Trophoblast cell (in vitro differentiated cells and primary cell): ENCODE measurements at places on chromosomes 7 and 10.

DNA sequence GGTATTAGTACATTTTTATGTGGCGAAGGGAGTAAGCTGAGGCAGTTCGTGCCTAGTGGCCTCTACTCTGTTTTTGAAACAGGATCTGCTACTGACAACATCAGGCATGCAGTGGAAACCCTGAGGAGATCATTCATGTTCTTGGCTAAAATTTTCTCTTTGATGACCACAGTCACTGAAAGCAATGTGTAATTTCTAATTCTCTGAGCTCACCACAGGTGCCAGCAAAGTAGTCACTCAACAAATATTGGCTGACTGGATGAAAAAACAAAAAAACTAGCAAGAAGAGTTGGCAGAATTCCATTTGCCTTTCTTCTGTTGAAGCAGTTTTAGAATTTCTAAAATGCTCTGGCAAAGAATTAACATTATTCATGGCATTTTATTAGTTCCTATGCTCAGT, 176.5 kb upstream of the KCTD7 start:
- no peak for DNase-seq

- DNase-seq, result peak; percentile 98
Observed at GRCh38 chr7:74254129-74254857, at the start of gene RFC2. RFC2 (minus strand) TSS chr7:74254399; CDS start chr7:74254383, 16 bp downstream.

- DNase-seq, result peak; percentile 20
Observed at GRCh38 chr10:97320480-97321031, 1.5 kb downstream of the FRAT1 start.

DNA sequence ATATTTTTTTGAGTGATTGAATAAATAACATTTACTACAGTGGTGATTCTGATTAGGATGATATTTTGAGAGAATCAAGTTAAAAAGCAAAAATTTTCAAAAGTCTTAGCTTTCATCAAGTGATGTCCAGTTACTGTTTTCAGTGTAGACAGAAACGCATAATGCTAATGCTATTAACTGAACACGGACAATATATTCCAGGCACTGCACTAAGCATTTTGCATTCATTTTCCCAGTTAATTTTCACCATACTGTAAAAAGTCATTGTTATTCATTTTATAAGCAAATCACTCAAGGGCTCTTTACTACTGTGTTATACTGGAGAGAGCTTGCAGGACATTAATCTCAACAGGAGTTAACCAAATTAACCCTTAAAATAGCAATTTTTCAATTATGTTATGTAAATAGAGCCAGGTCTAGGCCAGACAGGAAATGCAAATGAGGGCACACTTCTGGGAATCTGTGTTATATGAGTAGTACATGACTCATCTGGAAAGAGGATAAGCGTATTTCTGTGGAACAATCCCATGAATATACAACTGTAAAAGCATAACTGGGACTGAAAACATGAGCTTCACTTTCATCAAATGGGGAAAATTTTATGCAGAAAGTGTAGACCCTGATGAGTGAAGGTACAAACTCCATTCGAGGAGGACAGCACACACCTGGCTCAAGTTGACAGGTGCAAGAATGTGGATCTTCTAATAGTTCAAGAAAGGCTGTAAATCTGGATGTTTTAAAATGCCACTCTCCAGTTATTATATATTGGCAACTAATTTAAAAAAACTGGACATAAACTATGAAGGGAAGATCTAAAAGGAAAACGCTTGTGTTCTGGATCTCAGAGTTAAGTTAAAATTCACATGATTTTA, 75.4 kb downstream of the ANK3 start:
- DNase-seq, result no peak

GRCh38 chr7:116576350-116577319, 51.8 kb downstream of the CAV1 start:
- no peak for DNase-seq

- DNase-seq, result peak; percentile 73
Observed at GRCh38 chr7:106312099-106312871, 27.5 kb upstream of the NAMPT start.

GRCh38 chr10:19659920-19660655, 156.1 kb upstream of the PLXDC2 start:
- DNase-seq, result peak; percentile 24

DNA sequence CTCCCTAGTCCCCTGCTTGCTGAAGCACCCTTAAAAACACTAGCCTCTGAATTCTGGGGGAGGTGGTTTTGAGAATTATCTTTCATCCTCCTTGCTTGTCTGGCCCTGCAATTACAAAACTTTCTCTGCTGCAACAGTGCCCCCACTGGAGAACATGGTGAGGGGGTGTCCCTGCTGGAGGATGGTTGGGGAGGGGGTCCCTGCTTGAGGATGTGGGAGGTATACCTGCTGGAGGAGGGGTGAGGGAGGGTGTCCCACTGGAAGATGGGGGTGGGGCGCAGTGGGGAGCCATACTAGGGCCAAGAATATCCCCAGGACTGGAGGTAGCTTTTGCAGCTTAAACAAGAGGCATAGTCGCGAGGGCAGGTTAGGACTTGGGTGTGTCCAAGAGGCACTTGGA, 3.2 kb upstream of the POLM start:
- DNase-seq, result no peak

GRCh38 chr7:68629-69028, 123.7 kb upstream of the FAM20C start:
- no peak for DNase-seq

- DNase-seq, result no peak
Observed at GRCh38 chr10:126670056-126670894, at the start of gene C10orf90. C10orf90 (minus strand) TSS chr10:126670693; CDS start chr10:126670480, 213 bp downstream.

DNA sequence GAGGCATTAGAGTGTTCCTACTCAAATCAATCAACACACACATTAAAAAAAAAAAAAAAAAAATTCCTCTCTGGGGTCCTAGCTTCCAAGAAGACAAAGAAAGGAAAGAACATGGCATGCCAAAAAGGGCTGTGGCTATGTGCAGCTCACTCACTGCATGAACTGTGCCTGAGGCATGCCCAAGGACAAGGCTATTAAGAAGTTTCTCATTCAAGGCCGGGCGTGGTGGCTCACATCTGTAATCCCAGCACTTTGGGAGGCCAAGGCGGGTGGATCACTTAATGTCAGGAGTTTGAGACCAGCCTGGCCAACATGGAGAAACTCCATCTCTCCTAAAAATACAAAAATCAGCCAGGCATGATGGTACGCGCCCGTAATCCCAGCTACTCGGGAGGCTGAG, 41.9 kb upstream of the PPP3CB start:
- no peak for DNase-seq

DNA sequence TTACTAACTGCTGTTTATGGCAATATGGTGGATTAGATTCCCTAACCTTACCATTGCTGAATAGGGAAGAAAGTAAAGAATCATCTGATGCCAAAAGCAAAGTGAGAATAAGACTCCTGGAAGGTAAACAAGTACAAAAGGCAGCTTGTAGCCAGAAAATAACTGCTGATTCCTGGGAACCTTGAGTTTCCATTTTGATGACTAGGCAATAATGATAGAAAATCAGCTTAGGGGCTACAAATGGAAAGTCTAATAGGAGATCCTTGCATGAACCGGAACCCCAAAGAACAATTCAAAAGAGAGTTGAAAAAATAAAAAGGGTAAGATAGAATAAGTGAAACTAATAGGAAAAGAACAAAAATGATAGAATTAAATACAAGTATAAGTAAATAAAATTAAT, 316.4 kb downstream of the PHTF2 start:
- no peak for DNase-seq

- peak; percentile 81 for DNase-seq
Observed at GRCh38 chr10:14185316-14186045, 145.2 kb downstream of the FRMD4A start.

DNA sequence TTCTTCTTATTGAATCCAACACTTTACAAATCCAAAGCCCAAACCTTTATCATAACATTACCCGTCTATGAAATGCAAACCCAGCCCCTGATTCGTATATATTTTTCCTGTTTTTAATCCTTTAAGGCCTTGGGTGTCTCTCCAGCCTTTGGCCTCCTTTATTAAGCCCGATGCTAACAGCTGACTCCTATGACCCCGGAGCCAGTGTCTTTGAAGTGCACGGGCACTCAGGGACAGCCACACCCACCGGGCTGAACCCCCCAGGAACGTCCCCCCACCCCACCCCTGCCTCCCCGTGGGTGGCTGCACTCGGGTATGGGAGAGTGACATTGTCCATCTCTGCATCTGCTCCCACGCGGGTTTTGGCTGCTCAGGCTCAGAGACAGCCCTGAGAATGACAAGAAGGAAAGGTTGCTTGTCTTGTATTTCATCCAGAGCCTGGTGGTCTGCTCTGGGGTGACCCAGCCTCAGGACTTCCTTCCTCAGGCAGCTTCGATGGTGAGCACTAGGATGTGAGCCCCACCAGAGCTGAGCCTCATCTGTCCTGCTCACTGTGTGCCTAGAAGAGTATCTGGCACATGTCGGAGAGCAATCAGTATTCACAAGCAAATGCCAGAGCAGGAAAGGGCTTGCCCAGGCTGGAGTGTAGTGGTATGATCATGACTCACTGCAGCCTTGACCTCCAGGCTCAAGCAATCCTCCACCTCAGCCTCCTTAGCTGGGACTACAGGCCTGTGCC, 210.4 kb downstream of the SKIDA1 start:
- peak; percentile 53 for DNase-seq

GRCh38 chr7:112692333-112692732, 97.9 kb downstream of the TMEM168 start:
- no peak for DNase-seq

- no peak for DNase-seq
Observed at GRCh38 chr7:2101630-2102374, 130.9 kb downstream of the MAD1L1 start.

DNA sequence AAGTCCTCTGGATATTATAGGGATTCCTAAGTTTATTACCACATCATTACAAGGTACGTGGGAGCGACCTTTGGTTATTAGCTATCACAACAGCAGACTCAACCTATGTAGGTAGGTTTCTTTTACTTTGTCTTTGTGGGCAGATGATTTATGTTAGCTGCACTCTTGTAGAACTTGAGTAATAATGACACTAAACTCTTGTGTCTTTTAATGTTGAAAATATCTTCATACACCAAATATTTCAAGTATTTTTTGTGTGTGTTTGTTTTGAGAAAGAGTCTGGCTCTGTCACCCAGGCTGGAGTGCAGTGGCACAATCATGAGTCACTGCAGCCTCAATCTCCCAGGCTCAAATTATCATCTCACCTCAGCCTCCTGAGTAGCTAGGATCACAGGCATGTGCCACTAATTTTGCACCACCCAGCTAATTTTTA, 19.2 kb upstream of the SUPV3L1 start:
- DNase-seq, result peak; percentile 16

DNA sequence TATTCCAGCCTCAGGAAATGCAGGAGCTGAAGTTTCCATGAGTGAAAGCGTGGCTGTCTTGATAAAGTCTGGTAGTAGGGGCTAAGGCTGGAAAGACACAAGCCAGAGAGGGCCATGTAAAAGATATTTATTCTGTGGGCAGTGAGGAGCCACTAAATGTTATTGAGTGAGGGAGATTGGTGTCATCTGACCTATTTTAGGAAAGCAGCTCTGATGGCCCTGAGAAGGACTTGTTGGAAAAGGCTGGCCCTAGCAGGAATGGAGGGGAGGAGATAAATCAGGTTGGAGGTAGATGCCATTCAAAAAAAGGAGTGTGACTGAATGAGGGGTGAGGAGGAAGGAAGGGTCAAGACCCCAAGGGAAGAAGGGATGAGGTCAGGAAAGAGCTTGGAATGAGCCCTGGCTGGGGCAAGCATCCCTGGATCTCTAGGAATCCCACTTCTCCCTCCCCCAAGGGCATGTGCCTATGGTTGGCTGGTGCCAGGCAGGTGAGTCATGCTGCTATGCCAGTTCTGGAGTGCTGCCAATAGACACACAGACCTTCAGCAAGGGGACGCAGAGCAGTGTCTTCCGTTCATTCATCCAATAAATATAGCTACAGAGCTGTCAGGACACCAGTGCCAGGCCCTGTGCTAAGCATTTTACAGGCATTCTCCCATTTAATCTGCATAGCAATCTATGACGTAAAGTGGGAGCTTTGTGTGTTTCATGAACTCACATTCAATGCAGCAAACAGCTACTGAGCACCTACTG, 2.0 kb downstream of the ANKRD2 start:
- DNase-seq, result peak; percentile 92

- DNase-seq, result no peak
Observed at GRCh38 chr10:33746836-33747268, 412.4 kb upstream of the NRP1 start.

GRCh38 chr7:38220452-38220851, 42.4 kb downstream of the STARD3NL start:
- DNase-seq, result no peak

DNA sequence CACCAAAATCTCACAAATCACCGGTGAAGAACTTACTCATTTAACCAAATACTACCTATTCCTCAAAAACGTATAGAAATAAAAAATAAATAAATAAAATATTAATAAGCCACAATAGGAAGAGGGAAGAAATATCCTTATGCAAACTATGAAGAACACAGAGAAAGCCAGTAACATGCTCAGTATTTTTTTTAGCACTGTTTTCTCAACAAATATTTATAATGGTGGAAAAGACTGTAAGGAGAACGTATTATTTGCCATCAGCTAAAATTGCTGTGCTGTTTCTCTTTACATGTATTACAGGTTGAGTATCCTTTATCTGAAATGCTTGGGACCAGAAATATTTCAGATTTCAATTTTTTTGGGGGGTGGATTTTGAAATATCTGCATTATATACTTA, 21.0 kb downstream of the KIAA1217 start:
- no peak for DNase-seq

- DNase-seq, result no peak
Observed at GRCh38 chr10:70908406-70909296, 20.3 kb upstream of the PCBD1 start.

- DNase-seq, result no peak
Observed at GRCh38 chr10:103440416-103440815, 11.8 kb downstream of the CALHM2 start.

GRCh38 chr7:144787127-144787526, 48.7 kb downstream of the TPK1 start:
- DNase-seq, result peak; percentile 32

DNA sequence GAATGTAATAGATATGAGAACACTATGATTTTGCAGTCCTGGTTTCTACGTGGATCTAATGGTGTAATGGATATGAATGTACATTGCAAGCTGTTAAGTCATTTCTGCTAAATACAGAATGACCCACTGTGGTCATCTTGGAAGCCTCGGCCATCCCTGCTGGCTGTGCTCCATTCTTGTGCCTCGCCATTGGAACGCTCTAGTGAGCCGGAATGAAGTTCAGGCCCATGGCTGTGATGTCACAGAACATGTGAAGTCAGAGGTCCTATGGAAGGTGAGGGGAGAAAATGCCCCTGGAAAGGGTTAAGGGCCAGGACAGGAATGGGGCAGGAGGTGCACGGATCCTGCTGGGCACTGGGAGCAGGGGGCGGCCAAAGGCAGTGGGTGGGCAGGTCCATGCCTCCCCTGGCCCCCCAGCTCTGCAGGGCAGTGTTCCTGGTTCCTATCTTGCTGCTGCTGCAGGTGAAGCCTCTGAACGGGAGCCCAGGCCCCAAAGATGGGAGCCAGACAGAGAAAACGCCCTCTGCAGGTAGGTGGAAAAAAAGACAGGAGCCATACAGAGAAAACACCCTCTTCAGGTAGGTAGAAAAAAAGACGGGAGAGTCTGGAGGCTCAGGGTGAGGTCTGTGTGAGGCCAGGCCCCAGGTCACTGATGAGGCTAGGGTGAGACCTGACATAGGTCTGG, at the start of gene LLCFC1:
LLCFC1 (plus strand) TSS at position 259 of the 685 bp plus-strand sequence; CDS start at position 397, 138 bp downstream.
- no peak for DNase-seq
